ENCODE measurements at places on chromosomes 2 and 18.

DNA sequence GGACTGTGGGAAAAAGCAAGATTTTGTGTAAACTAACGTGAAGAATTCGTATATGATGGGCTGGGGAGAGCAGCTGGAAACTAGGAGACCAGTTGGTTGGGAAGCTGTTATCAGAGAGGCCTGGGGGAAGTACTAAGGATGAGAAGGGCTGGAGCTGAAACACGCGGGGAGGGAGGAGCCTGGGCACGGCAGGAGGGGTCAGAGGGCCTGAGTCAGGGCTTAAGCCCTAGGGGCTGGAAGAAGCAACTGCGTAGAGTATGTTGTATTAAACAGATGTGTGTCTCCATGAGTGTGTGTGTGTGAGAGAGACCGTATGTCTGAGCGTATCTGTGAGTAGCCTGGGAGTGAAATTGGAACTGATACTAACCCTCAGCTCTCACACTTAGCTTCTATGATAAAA lies 8.4 kb downstream of the POMC start:
- no peak for DNase-seq

DNA sequence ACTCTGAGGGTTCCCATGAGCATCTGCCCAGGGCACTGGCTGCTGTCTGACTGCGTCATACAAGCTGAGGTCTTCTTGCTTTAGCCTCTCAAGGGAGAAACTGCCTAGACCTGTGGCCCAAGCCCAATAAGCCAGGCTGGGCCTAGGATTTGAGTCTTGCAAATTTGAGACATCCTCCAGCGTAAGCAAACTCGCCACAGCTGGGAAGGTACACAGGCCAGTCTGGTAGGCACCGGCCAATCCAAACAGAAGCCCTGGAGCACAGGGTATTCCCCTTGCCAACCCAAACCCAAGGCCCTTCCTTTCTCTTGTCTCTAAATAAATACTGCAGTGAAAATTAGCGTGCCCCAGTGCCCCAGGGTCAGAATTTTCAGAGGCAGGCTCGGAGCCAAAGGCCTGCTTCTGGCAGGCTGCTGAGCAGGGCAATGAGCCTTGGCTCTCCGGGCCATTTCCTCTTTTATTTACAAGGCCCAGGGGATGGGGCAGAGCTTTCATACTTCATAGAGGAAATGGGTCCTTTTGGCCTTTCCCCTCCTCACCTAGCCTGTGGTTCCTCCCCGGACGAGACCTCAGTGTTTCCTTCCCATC lies 33.3 kb downstream of the POLR1A start:
- DNase-seq: no peak

DNA sequence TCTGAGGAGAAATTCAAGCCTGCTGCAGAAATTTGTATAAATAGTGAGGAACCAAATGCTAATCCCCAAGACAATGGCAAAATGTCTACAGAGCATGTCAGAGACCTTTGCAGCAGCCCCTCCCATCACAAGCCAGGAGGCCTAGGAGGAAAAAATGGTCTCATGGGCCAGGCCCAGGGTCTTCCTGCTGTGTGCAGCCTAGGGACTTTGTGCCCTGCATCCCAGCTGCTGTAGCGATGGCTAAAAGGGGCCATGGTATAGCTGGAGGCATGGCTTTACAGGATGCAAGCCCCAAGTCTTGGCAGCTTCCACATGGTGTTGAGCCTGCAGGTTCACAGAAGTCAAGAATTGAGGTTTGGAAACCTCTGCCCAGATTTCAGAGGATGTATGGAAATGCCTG lies 191.2 kb upstream of the BCL2L11 start:
- no peak for DNase-seq

- DNase-seq: no peak
Observed at GRCh38 chr2:113922784-113923183, 32.9 kb downstream of the ACTR3 start.

DNA sequence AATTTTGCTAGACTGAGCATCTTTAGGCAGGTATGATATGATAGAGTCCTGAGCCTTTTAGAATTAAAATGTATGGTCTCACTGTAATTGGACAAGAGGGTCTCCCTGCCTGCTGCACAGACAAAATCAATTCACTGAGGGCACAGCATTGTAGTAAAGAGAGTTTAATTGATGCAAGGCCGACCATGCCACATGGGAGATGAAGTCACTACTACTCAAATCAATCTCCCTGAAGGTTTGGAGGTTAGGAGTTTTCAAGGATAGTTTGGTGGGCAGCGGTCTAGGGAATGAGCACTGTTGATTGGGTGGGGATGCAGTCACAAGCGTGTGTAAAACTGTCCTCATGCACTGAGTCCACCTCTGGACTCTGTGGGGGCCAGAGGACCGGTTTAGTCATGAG lies 26.1 kb downstream of the SERPINB7 start:
- DNase-seq: no peak

DNA sequence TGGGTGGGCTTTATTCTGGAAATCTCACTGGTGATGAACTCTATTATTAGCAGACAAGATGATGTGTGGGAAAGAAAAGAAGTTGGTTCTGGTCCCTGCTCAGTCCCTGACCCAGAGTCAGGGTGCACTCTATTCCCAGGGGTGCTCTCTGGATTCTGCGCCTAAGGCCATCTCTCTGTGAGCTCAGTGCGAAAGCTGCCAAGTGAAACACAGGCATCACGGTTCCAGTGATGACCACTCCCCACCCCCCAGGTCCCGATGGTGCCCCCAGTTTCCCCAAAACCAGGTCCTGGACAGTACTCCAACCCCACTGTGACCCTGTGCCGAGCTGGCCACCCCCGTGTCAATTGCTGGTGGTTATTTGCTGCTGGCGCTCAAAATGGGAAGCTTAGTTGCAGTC lies 30.1 kb downstream of the RHOB start:
- no peak for DNase-seq

GRCh38 chr2:196275646-196276352 lies 104.4 kb upstream of the STK17B start:
- no peak for DNase-seq

GRCh38 chr18:2356906-2357305 lies 214.4 kb downstream of the METTL4 start:
- DNase-seq: no peak

DNA sequence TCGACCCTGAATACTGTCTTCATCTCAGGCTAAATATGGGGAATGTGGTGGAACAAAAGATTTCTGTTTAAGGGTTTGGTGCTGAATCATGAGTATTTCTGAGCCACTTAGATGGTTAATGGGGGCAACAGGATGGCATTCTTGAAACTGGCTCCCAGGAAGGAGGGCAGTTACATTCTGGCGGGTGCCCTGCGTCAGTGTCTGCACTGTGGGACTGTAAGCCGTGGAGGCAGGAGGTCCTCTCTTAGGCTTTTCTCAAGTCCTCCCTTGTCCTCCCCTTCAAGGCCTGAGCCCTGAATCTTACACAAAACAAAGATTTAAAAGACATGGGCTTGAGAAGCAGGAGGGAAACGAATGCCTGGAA lies 45.7 kb downstream of the PSD4 start:
- no peak for DNase-seq

GRCh38 chr2:175011505-175011904 lies 6.3 kb upstream of the CHN1 start:
- DNase-seq: no peak

- no peak for DNase-seq
Observed at GRCh38 chr2:107002735-107003134, 116.8 kb upstream of the ST6GAL2 start.

DNA sequence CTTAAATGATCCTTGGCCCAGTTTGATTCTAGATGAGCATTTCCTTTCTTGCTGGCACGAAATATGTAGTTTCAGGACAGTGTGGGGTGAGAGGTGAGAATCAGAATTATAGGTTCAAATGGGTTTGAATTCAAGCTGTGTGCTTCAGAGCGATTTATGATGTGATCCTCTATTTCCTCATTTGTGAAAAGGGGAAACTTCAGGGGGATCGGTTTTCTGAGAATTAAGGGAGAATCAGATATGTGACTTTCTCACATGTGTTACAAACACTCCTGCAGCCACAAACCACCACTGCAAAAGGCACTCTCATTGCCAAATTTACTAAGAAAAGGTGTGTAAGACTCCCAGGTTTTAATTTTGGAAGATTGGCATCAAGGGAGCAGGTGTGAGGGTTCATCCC lies 24.4 kb downstream of the HK2 start:
- no peak for DNase-seq

DNA sequence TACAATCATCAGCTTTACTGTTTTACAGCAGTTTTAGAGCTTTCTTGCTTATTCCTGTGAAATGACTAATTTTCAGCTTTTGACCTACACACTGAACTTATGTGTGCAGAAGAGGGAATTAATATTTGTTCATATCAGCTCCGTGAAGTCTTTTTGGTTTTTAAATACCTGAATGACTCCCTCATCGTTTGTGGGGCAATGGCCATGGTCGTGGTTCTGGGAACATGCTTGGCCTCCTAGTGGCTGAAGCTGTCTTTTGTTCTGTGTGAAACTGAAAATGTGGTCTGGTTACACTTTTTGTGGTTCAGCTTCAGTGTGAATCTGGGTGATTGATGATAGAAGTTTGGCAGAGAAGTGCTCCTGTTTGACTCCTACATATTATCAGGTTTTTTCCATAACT lies 408.1 kb downstream of the THSD7B start:
- no peak for DNase-seq

- no peak for DNase-seq
Observed at GRCh38 chr2:105593221-105593967, 151.3 kb upstream of the NCK2 start.

GRCh38 chr2:207632575-207633493 lies 7.6 kb upstream of the METTL21A start:
- no peak for DNase-seq

DNA sequence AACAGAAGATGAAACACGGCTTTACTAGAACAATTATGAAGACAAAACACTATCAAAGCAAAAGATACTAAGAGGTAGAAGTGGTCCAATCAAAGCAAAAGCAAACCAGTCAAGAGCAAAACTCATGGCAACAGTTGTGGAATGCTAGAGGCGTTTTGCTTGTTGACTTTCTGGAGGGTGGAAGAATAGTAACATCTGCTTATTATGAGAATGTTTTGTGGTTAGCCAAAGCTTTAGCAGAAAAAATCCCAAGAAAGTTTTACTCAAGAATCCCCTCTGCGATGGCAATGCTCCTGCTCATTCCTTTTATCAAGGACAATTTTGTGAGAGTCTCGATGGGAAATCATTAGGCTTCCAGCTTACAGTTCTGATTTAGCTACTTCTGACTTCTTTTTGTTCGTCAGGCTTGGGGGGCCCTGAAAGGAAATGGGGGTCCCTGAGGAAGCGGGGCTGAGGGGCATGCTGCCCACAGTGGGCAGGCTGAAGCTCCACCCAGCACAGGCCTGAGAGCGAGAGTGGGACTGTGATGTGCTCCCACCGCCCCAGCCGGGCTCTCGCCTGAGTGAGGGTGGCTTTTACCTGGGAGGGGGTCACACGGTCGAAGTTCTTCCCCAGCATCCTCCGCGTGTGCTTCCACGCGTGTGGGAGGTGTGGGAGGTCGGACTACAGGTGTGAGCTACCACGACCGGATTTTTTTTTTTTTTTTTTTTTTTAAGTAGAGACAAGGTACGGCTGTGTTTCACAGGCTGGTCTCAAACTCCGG lies 49.0 kb upstream of the MC4R start:
- DNase-seq: no peak

DNA sequence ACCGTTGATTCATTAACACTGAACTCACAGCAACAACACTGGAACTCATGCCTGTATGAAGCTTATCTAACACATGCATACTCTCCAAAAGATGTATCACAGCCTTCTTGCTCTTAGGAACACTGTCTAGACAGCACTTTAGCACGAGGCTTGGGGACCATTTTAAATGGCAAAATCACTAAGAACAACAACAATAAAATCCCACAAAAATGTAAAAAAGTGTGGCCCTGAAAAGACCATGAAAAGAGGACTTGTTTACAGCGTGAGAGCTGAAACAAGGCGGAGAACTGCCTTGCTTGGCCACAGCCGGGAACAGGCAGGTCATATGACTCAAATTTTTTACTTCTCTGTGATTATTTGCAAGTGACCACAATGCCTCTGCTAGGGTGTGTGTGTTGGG lies 48.1 kb downstream of the CHN1 start:
- DNase-seq: no peak

All from NCI-H1436 (cell line).